Urinary bladder (tissue), 4 donors: ENCODE measurements at places on chromosomes 1 and 21.

DNA sequence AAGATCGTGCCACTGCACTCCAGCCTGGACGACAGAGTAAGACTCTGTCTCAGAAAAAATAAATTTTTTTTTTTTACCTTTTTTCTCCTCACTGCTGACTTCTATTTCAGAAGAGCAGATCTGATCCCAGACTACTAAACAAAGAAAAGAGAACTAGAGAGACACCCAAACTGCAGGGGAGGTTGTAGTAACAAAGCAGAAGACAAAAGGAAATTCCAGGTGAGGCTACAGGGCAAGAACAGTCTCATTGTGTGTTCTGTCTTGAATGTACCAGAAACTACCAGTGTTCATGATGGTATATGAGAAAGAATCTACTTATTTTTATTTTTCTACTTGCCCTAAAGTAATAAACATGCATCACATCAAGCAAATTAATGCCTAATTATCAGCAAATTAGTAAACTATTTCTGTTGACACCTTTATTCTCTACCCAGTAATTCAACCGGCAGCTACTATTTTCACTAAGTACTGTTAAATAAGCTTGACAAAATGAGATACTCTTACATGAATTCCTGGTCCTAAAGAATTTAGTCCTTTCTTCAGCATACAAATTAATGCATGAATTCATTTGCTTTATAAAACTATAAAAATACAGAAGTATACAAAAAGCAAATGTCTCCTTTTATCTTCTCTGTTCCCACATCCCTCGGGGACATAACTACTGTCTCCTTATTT is 40.6 kb downstream of the ARID4B start:
- DNase-seq: no peak

GRCh38 chr1:234882898-234883297 is 245.7 kb downstream of the TOMM20 start:
- DNase-seq: no peak

DNA sequence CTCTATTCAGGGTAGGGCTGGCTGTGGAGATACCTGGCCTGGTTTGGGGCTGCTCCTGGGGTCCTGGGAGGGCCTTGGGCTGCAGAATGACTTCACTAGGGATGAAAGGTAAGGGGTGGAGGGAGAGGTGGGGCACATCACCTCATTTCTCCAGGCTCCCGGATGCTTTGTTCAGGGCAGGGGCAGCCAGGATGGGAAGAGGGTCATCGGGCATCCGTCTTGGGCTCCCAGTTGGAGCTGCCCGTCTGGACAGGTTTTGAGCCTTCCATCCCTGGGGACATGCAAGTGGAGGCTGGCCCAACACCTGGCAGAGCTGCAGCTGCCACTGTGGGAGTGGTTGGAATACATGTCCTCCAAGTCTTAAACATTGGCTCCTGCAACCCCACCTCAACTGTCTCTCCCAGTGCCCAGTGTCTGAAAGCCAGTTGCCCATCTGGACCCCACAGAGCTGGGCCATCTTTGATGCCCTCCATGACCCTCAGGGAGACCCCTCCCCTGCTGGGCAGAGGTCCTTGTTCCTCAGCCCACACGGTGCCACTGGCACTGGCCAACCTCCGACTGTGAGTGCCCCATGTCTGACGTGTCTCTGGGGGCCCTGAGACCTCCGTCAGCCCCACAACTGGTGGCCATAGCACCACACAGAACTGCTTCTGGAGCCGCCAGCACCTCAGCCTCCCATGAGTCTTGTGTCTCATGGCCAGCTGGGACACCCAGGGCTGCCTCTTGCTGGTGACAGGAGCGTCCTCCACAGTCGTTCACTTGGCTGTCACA is 52.8 kb downstream of the TRIM11 start:
- no peak for DNase-seq

DNA sequence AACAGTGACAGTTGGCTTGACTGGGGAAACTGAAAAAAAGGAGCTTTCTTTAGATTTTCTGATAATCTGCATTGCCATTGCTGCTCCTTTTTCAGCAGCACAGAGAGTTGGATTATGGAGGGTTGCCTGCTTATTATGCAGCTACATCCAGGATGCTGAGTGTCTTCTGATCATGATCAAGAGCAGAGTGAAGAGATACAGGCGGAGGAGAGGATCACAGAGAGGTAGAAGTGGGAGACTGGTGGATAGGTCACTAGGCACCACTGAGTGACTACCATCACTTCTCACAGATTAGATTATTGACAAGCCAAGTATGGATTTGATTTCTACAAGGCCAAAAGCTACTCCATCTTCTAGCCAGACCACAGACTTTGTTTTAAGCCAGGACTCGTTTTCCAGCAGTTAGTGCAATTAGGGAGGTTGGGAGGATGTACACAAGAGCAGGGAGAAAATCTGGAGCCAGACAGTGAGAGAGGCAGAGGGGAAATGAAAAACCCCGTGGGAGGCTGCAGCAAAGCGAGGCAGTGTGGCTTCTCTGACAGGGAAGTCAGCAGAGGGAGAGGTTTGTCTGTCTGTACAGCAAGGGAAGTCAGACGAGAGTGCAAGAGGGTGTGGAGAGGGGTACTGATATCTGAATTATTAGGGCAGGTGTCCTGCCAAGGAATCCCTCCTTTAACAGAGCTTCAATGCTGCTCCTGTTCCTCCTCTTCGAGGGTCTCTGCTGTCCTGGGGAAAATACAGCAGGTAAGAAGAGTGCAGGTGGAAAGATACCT is at the start of gene CD1E:
Gene CD1E, plus strand, starts transcription at position 592 of the 773 bp plus-strand sequence. Its CDS starts 95 bp downstream, at position 687.
- no peak for DNase-seq

DNA sequence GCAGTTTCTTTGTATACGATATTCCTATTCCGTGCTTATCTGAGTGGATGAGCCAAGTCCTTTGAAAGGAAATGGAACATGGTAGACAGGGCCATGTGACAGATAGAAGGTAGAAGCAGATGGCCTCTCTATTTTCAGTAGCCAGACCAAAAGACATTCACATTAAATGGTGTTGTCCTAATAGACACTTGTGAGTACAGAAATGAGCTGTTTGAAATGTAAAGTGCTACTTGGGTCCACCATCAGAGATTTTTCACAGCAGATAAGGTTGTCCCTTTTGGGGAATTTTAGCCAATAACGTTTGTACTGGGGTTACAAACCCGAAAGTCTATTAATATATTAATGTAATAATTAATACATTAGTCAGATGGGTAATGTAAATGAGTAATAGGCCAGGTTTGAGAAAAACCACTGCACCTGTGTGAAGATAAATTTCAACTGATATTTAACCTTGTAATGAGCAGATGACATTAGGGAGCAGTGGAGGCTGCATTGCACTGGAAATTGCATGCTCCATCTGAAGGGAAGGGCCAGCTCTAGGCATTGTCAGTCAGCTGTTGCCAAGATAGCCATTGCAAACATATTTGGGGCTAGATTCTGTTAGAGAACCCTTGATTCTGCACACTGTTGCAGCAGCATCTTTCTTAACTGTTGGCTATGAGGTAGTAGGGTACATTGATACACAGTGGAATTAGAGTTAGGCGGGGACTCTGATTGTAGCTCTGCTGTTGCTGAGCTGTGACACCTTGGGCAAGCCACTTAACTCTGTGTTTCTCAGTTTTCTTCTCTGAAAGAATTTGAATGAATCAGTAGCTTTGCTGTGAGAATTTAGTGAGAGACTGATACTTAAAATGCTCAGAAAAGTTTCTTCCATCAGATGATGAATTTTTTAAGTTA is 43.8 kb downstream of the FGGY start:
- no peak for DNase-seq

- DNase-seq: no peak
Measured at GRCh38 chr1:20611652-20612051, 21.6 kb upstream of the PINK1 start.

GRCh38 chr1:184075055-184076029 is 23.8 kb downstream of the TSEN15 start:
- peak; percentile 61 for DNase-seq
